ENCODE measurements at places on chromosomes 3 and 15.

DNA sequence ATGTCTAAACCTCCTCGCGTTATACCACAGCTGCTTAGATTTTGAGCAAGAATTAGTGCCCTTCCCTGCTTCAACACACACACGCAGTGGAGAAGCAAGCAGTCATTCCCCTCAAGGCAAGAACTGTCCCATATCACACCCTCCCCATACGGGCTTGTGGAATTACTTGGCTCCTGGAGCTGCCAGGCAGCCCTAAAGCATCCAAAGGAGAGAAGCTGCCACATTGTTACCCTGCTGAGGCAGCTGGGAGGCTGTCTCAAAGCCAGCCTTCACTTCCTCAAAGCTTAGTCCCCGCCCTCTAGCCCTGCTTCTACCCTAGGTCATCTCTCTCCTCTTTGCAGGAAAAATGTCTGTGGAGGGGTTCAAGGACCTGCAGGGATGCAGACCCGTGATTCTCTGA, 153.4 kb downstream of the RORA start:
- no peak for DNase-seq

DNA sequence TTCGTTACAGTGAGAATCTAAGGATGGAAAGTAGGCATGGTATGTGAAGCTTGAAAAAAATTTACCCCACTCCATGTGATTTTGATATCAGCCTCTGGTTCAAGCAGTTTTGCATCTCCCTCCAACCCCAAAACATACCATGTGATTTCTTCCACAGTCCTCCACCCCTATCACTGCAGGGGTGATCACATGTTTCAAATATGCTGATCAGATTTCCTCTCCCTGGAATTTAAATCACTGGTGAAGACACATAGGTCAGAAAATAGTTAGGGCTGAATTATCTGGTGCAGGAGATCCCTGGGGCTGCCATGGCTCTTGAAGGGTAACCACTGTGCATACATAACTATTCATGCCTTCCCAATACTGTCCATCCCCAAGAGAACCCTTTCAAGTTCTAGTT, 119.7 kb upstream of the THRB start:
- DNase-seq = no peak

GRCh38 chr3:194138732-194139070, 2.8 kb downstream of the HES1 start:
- no peak for DNase-seq

DNA sequence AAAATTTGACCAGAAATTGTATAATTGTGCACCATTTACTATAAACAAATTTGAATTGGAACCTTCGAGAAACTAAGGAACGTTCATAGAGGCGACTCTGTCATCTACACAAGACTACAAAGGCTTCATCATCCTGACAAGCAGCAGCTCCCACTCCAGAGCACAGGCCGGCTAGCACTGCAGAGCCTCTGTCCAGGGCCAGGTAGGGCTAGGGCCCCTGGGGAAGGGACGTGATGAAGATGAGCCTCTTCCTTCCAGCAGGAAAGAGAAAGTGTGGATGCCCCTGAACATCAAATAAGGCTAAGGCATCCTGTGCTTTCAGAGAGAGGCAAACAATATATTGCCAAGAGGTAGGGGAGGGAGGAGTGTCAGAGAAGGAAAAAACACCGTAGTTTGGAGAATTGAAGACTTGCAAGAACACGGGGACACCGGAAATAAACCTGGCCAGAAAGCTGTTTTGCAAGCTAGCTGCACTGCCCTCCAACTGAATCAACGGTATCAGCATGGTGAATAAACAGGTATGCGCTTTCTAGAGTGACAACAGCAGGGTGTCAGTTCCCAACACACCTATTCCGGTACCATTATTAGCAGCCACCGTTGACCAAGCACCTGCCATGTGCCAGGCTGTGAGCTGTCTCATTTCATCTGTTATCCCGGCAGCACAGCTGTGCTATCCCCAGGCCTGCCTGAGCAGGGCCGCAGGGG, 12.4 kb downstream of the XXYLT1 start:
- DNase-seq = no peak
